Thymus (tissue), 14 donors: ENCODE measurements at places on chromosomes 3 and 15. TPM values are rescaled to one million over a fixed set of nuclear protein-coding genes. Genes with fewer than 3 reads are reported as not detected.

- H3K4me3 ChIP-seq, result peak overlapping the region; percentile 52
- peaks cover 40% of the 10 kb centered on the region for H3K27me3 ChIP-seq
- peak; percentile 58 for DNase-seq
- H3K36me3 ChIP-seq, result no peaks in the 10 kb centered on the region
- peaks cover 36% of the 10 kb centered on the region for H3K4me1 ChIP-seq
Observed at GRCh38 chr15:91852741-91853510, 582 bp upstream of the SLCO3A1 start.

Gene STRIT1
- total RNA-seq, result not detected

- no peak for DNase-seq
- H3K27me3 ChIP-seq, result no peaks in the 10 kb centered on the region
- peaks cover 3% of the 10 kb centered on the region for H3K36me3 ChIP-seq
- no peak overlapping the region for H3K4me3 ChIP-seq
- H3K4me1 ChIP-seq, result peaks cover 61% of the 10 kb centered on the region
Observed at GRCh38 chr3:46954178-46954577, 22.4 kb downstream of the CCDC12 start.

Gene SIDT1
- 4.2 TPM for total RNA-seq

GRCh38 chr3:11820531-11821041, 26.1 kb downstream of the TAMM41 start:
- H3K4me3 ChIP-seq, result no peak overlapping the region
- DNase-seq, result no peak
- H3K36me3 ChIP-seq, result peaks cover 42% of the 10 kb centered on the region
- H3K27me3 ChIP-seq, result no peaks in the 10 kb centered on the region

Gene POLQ
- total RNA-seq, result 7.9 TPM

DNA sequence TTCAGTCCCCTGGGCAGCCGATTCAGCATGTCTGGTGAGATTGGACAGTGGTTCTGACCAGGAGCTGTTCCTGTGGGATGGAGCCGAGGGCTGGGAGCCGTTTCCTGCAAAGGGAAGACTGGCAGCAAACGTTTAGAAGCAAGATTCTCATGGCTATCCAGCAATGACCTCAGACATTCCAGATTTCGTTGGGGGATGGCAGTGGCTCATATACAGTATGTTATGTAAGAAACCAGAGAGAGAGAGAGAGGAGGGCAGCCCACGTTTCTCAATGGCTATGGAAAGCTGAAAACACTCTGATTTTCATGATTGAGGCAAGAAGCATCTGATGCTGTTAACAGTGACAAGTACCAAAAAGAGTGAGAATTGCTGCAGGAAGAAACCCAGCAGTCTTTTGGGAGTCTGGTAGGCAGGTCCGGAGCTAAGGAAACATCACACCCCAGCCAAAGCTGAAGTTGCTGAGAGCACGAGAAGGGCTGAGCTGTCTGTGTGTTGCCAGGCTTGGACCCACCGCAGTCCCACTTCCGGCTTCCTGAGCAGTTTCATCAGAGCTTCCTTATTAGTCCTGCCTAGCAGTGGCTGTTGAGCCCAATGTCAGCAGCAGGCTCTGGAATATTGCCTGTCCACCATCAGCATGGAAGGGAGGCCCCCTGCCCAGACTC, 25.6 kb upstream of the VPS8 start:
- no peak for DNase-seq
- no peaks in the 10 kb centered on the region for H3K27me3 ChIP-seq
- no peak overlapping the region for H3K27ac ChIP-seq
- no peak overlapping the region for H3K4me3 ChIP-seq

GRCh38 chr3:139187648-139188047, 143.0 kb upstream of the PRR23C start:
- H3K4me1 ChIP-seq, result no peaks in the 10 kb centered on the region
- no peaks in the 10 kb centered on the region for H3K36me3 ChIP-seq
- no peak overlapping the region for H3K27ac ChIP-seq
- H3K27me3 ChIP-seq, result no peaks in the 10 kb centered on the region

GRCh38 chr3:71503525-71504249, 79.8 kb downstream of the FOXP1 start:
- no peaks in the 10 kb centered on the region for H3K4me1 ChIP-seq
- H3K27ac ChIP-seq, result no peak overlapping the region
- no peaks in the 10 kb centered on the region for H3K36me3 ChIP-seq
- H3K27me3 ChIP-seq, result no peaks in the 10 kb centered on the region
- no peak for DNase-seq
- no peak overlapping the region for H3K4me3 ChIP-seq

DNA sequence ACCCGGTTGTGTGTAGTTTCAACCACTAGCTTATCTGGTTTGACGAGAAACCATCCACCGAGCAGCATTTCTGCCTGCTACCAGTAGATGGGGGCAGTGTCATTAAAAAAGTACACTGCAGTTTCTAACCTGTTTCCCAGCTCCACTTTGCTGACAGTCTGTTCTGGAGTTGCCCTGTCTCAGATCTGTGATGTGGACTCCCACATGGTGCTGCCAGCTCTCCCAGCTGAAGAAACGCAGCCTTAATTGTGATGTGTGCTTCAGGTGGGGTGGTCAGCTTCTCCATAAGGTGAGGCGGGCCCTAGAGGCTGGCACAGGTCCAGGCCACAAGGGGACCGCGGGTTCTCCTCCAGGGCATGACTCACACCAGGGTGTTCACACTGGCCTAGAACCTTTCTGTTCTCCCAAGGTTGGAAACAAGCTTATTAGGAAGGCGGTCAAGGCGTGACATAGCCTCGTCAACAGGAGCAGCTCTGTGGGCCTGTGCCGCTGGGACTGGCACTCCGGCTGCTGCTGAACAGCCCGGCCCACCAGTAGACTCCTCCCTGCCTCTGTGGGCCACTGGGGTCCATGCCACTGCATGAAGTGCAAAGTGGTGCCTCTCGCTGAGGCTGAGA, 2.9 kb upstream of the FAM43A start:
- H3K4me3 ChIP-seq, result no peak overlapping the region
- H3K27me3 ChIP-seq, result peaks cover 35% of the 10 kb centered on the region
- DNase-seq, result peak; percentile 64
- peaks cover 32% of the 10 kb centered on the region for H3K4me1 ChIP-seq
- no peaks in the 10 kb centered on the region for H3K36me3 ChIP-seq

DNA sequence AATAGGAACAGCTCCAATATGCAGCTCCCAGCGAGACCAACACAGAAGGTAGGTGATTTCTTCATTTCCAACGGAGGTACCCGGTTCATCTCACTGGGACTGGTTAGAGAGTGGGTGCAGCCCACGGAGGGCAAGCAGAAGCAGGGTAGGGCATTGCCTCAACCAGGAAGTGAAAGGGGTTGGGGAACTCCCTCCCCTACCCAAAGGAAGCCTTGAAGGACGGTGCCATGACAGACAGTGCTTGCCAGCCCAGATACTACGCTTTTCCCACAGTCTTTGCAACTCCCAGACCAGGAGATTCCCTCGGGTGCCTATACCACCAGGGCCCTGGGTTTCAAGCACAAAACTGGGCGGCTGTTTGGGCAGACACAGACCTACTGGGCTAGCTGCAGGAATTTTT, 576.9 kb upstream of the NECTIN3 start:
- H3K27ac ChIP-seq, result no peak overlapping the region
- no peaks in the 10 kb centered on the region for H3K4me1 ChIP-seq
- no peak overlapping the region for H3K4me3 ChIP-seq
- no peaks in the 10 kb centered on the region for H3K27me3 ChIP-seq

DNA sequence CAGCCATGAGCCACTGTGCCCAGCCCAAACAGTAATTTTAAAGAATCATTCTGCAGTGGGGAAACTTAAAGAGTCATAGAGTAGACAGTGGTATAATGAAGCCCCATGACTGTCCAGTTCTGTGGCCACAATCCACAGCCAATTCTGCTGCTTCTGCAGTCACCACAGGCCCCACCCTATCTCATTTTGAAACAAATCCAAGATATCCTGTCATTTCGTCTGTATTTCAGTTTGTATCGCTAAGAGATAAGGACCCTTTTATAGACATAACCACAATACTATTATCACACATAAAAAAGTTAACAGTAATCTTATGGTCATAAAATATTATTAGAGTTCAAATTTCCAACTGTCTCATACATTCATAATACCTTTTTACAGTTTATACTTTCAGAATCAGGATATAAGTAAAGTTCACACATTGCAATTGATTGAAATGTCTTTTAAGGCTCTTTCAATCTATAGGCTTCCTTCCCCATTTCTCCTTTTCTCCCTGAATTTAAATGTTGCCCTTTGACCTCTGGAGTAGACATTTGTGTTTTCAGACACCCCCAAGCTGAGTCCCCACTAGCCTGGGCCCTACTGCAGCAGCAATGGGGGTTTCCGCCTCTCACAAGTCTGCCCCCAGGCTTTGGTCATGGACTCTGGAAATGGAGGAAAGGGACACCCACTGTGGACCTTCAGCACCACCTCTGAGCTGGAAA, 4.2 kb upstream of the NUP210 start:
- no peaks in the 10 kb centered on the region for H3K27me3 ChIP-seq
- no peak for DNase-seq
- H3K36me3 ChIP-seq, result no peaks in the 10 kb centered on the region
- no peak overlapping the region for H3K27ac ChIP-seq
- no peak overlapping the region for H3K4me3 ChIP-seq
- H3K4me1 ChIP-seq, result peaks cover 30% of the 10 kb centered on the region
